ENCODE measurements at places on chromosomes 11 and 22. TPM values are rescaled to one million over a fixed set of nuclear protein-coding genes. Genes with fewer than 3 reads are reported as not detected.

The PAAF1 gene
- 24.3 TPM for total RNA-seq

DNA sequence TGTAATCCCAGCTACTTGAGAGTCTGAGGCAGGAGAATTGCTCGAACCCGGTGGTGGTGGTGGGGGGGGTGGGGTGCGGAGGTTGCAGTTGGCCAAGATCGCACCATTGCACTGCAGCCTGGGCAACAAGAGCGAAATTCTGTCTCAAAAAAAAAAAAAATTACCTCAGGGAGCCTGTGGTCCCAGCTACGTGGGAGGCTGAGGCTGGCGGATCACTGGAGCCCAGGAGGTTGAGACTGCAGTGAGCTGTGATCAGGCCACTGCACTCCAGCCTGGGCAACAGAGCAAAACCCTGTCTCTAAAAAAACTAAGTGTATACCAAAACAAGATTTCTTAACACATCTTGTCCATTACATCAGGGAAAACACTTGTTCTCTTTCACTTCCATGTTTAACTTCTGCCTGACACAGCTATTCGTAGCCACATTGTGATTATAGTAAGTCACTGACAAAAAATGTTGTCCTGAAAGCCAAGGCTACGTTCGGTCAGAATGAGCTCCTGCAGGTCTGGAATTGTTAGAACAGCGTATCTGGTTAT is 1.4 kb downstream of the TMEM80 start:
- H3K4me3 ChIP-seq, result peak overlapping the region; percentile 88
- H3K27ac ChIP-seq, result no peak overlapping the region
- DNase-seq, result no peak
- no peaks in the 10 kb centered on the region for H3K27me3 ChIP-seq
- H3K36me3 ChIP-seq, result peaks cover 12% of the 10 kb centered on the region

The TMEM45B gene
- total RNA-seq, result 0.35 TPM

DNA sequence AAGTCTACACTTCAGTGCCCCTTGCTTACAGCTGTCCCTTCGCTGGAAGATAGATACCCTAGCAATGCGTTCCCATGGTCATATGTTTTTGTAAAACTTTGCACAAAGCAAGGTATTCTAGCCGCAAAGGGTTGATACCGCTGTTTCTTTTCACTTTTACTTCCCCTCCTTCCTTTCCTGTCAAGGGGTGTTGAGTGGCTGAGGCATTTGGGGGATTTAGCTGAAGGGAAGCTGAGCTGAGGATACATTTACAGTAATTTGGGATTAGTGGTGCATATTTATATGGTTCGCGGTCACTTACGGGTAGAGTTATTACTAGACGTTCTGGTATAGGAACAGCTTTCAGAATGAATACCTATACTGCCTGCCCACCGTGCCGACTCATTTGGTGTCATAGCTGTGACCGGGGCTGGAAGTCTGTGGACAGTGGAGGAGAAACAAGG is 86.9 kb upstream of the WNT11 start:
- H3K36me3 ChIP-seq, result no peaks in the 10 kb centered on the region
- no peak overlapping the region for H3K27ac ChIP-seq
- no peaks in the 10 kb centered on the region for H3K27me3 ChIP-seq
- DNase-seq, result no peak
- H3K4me1 ChIP-seq, result no peaks in the 10 kb centered on the region

The ANGPTL5 gene
- not detected for total RNA-seq
